ENCODE measurements at places on chromosomes 11 and 22.

DNA sequence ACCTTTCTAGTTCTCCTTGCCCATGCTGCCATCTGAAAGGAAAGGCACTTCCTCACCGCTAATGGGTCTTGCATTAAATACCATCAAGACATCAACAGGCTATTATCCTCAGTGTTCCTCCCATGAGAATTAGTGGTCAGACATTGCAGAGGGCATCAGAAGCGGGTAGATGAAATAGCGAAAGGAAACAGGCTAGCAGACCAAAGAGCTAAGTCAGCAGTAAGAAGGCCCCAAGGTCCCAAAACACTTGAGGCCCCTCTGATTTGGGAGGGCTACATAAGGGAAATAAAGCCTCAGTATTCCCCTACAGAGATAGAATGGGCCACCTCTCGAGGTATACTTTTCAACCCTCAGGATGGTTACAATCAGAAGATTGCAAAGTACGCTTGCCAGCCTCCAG lies 12.9 kb downstream of the KCNJ11 start:
- no peak for DNase-seq

GRCh38 chr11:70810681-70811080 lies 412.4 kb downstream of the CTTN start:
- DNase-seq, result no peak

- no peak for DNase-seq
Measured at GRCh38 chr11:57325735-57326048, 940 bp upstream of the TNKS1BP1 start.

- no peak for DNase-seq
Measured at GRCh38 chr11:73760135-73760678, 667 bp downstream of the RAB6A start.

GRCh38 chr11:132111838-132112237 lies 741.4 kb downstream of the NTM start:
- no peak for DNase-seq

- DNase-seq, result no peak
Measured at GRCh38 chr11:95101935-95102334, 12.3 kb downstream of the ENDOD1 start.

DNA sequence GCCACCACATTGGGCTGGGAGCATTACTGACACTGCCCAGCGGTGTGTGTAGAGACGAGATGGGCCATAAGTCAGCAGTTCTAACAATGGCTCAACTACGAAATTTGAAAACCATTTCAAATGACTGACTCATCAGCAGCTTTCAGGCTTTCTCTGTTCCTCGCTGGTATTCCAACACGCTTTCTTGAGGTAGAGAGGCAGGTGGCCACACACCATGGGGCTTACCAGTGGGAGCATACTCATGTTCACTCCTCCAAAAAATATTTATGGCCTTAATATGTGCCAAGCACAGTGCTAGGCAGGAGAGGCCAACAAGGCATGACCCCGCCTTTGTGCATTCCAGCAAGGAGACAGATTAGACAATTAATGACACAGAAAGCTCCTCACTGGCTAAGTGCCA lies 20.3 kb downstream of the ARFGAP2 start:
- DNase-seq, result no peak

DNA sequence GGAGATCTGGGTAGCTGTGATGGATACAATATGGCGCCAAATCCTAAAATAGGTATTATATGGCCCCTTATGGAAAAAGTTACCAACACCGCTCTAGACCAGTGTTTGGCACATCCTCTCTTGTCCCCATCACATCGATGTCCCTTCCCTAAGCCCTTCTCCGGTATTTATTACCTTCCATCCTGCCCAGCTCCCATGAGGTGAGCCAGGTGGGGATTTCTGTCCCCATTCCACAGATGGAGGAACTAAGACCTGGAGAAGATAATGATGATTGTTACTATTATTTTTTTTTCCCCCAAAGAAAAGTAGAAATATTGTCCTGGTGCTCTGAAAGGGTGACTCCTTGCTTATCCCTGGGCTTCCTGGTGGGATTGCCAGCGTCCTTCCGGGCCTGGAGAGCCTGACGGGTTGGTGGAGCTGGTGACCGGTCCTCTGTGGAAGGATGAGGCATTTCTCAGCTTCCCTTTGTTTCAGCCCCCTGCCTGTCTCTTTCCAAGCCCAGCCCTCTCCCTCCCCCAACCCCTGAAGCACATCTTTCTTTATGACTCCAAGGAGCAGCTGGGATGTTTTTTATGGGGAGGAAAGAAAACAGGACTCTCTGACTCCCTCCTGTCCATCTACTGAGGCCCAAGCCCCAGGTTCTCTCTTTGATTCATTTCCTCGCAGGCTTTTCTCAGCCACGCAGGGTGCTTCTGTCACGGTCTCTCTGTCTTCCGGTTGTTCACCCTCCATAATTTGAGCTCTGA lies 65.4 kb downstream of the TP53I11 start:
- DNase-seq, result no peak

GRCh38 chr11:128260398-128260797 lies 327.0 kb downstream of the ETS1 start:
- DNase-seq, result no peak

DNA sequence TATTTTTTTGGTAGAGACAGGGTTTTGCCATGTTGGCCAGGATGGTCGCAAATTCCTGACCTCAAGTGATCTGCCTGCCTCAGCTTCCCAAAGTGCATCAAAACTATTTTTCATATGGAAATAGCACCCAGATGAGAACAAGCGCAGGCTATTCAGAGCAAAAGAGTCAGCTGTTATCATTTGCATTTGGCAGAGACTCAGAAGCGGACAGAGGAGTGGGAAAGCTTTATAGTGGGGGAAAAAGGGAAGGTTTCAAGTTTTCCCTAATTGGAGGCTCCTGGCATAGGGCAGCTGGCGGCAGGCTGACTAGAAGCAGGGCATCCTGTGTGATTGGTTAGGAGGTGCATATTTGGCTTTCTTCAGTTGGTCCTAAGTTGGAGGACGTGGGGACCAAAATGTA lies 20.2 kb downstream of the ATG13 start:
- DNase-seq, result no peak

DNA sequence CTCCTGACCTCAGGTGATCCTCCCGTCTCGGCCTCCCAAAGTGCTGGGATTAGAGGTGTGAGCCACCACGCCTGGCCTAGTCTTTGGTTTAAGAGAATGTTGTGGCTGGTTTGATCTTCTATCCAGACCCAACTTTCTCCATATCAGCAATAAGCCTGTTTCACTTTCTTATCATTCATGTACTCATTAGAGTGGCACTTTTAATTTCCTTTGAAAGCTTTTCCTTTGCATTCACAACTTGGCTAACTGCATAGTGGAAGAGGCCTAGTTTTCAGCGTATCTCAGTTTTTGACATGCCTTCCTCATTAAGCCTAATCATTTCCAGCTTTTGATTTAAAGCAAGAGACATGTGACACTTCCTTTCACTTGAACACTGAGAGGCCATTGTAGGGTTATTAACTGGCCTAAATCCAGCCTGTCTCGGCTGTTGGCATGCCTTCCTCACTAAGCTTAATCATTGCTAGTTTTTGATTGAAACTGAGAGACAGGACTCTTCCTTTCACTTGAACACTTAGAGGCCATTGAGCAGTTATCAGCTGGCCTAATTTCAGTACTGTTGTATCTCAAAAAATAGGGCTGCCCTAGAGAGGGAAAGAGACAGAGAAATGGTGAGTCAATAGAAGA lies 13.1 kb upstream of the RPL3 start:
- no peak for DNase-seq

GRCh38 chr11:16086229-16086819 lies 270.0 kb downstream of the SOX6 start:
- no peak for DNase-seq

DNA sequence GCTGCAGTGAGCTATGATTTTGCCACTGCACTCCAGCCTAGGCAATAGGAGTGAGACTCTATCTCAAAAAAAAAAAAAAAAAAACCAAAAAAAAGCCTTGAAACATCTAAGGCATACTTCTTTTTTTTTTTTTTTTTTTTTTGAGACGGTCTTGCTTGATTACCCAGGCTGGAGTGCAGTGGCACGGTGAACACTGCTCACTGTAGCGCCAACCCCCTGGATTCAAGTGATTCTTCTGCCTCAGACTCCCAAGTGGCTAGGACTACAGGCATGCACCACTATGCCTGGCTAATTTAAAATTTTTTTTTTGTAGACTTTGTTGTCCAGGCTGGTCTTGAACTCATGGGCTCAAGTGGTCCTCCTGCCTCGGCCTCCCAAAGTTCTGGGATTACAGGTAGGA lies 19.5 kb downstream of the ARFGAP3 start:
- DNase-seq, result no peak

GRCh38 chr11:79610139-79610538 lies 169.3 kb upstream of the TENM4 start:
- DNase-seq, result no peak

DNA sequence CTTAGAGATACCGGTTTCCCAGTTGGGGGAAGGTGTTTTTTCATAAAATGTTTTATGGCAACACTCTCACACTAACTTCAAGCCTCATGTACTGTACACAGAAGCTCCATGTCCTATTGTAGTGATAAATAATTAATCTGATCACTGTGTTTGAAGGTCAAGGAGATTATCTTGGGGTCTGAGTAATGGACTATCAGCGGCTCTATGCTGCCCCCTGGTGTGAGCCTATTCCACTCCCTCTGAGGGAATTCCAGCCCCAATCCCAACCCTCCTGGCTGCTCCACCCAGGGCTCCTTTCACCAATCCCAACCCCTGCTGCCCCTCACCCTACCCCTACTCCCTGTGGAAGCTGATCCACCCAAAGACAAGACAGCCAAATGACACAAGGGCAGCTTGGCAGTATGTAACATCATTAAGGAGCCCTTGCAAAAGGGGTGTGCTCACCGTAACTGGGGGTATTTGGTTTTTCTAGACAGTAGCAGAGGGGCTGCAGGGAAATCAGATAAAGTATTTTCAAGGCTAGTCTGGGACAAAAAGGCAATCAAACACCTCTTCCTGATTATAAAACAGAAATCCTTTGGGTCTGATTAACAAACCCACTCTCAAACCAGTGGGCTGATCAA lies 22.3 kb downstream of the HPS4 start:
- DNase-seq, result peak; percentile 42

DNA sequence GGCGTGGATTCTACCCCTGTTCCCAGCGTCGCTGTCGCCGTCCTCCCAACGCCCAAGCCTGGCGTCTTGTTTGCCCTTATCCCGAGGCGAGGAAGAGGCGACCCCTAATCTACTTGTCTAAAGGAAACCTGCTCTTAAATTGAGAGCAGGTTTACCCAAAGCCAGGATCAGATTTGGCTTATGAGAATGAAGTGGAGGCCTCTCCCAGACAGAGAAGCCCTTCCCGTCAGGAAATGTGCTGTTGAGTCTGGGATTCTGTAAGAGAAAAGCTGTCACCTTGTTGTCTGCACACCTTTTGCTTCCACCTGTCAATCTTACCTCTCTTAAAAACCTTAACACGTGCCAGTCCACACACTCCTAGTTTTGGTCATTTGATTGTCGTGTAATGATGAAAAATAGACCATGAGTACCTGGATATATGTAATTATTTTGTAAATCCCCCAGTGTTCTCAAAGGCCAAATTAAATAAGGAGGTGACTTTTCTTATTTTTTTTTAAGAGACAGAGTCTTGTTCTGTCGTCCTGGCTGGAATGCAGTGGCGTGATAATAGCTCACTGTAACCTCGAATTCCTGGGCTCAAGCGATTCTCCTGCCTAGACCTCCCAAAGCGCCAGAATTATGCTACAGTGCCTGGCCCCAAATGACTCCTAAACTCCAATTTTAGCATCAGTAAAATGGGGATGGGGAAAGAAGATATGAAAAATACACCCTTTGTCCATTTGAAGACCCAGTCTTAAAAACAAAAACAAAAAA lies 627 bp downstream of the GTF2H1 start:
- DNase-seq, result no peak

GRCh38 chr11:77046060-77046501 lies 11.9 kb downstream of the B3GNT6 start:
- peak; percentile 47 for DNase-seq

DNA sequence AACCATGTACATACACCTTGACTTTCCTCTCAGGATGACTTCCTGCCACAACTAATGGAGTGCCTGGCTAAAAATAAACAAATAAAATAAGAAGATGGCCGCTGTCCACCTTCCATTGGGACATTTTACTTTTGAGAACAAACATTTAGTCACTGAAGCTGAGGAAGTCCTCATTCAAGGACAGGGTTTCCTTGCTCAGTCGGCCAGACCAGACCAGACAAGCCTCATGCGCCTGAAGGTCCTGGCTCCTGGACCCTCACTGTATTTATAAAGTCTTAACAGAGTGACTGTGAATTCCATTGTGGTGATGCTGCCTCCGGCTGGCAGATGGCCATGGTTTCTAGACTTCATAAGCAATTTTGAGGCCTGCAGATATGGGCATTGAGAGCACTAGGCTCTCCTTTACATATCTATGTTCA lies 114.5 kb downstream of the MAML2 start:
- no peak for DNase-seq

DNA sequence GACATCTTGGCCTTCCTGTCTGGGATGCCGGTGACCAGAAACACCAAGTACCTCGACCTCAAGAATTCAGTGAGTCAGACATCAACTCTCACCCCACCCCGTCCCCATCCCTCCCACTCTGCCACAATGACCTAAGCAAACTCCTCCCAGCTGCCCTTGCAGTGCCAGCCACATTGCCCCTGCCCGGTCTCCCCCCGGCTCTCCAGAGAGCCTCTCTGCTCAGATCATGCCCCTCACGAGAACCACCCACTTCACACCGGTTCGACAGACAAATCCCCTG lies 23.6 kb upstream of the MYRF start:
- no peak for DNase-seq

GRCh38 chr11:45872651-45873356 lies 12.6 kb upstream of the MAPK8IP1 start:
- DNase-seq, result peak; percentile 16
